Stimulated activated CD8-positive, alpha-beta memory T cell treated with anti-CD3 and anti-CD28 coated beads, Interleukin-2, amount 100 ng/mL, for 1 hour (primary cell): ENCODE measurements at places on chromosomes 11 and 22.
A peak's percentile ranks its signal among the peaks of the same experiment; 100 is the strongest.

- no peak for DNase-seq
Measured at GRCh38 chr22:31019191-31019930, 50.3 kb downstream of the TUG1 start.

DNA sequence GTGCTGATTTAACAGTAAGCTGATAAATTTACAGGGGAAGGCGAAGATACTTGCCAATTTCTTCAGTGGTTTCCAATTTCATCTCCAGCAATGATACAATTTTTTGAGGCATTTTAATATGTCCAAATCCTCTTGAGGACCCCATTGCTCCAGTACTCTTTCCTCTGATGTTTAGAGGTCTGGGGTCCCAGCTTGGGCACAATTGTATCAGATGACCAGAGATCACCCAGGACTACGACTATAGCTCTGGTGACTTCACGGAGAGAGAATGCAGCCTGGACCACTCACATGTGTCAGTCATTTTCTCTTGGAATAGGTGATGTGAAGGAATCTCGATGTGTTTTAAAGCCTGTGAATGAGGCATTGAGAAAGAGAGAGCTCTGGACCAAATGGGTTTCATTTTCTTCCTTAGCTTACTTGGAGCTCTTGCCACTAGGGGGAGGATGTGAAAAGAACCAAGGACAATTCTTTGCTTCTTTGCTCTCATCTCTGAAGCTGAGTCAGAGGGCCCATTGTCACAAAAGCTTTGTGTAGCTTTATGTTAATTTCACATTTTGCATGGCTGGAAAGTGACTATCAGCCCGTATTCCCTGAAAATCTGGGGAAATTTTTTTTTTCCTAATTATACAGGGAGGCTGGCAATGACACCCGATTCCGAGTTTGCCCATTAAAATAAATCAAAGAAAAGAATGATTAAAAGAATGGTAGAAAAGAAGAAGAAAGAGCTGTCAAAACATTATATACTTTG lies 6.7 kb upstream of the CCDC90B start:
- no peak for DNase-seq

DNA sequence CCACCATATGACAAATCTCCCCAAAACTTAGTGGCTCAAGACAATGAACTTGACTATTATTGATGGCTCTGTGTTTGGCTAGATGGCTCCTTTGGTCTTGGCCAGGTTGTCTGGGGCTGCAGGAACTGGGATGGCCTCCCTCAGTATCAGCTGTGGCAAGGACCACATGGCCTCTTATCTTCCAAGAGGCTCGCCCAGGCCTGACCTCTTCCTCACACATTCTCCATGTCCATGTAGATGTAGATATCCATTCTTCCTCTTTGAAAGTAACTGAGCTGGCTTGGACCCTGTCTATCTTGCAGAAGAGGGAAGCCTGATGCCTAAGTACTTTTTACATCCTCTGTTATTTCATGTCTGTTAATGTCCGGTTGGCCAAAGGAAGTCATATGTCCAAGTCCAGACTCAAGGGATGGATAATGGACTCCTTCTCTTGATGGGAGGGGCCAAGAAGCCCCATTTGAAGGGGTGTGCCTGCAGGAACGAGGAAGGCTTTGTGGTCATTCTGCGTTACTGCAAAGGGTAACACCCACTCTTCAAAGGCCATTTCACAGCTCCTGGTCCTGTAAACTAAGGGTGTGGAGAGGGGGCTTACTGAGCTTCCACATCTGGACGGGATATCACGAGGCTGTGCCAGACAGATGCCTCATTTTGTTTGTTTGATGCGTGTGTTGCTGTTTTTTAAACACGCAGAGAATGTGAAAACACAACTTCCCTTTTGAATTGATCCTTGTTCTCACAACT lies 87.1 kb downstream of the GRIK4 start:
- DNase-seq: no peak

GRCh38 chr11:107731941-107732688 lies 20.3 kb upstream of the SLN start:
- no peak for DNase-seq

DNA sequence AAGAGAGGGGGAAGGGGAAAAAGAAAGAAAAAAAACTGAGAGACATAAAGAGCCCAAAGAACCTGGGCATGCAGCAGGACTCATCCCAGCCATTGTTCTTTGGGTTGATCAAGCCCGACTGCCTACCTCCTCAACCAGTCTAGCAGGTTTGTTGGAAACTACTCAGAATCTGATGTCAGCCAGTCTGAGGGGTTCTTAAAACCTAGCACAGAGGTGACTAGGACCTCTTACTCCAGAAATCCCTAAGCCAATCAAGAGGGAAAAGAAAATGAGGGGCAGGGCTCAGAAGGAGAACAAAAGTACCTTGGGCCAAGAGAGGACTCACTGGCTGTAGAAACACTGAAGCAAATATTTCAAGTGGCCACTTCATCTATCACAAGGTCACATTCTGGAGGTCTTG lies 228.0 kb downstream of the AASDHPPT start:
- no peak for DNase-seq

DNA sequence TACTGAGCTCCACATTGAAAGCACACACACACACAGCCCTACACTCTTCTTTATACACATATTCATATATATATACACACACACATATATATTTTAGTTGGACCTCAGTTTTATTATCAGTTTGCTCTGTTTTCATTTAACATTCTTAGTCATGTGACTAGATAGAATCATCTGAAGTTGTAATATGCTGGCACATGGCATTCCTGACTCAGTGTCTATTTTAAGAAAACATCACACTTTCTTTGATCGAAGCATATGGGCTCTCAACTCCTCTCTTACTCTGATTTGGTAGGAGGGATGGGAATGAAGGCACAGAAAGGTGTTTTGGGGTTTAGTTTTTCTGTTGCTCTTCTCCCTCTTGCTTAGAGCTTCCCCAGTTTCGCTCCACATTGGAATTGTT lies 24.8 kb downstream of the AMOTL1 start:
- no peak for DNase-seq

DNA sequence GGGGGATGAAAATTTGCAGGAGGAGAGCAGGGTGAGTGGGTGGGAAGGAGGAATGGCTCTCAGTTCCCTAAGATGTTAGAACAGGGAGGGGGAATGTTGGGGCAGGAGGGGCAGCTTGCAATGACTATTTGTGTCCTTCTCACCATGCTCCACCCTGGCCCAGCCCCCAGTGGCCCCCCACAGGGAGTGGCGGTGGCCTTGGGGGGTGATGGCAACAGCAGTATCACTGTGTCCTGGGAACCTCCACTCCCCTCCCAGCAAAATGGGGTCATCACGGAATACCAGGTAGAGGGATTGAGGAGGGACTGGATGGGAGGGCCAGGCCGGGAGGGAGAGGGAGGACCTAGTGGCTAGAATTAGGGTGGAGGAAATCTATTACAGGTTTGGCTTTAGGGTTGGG lies 10.2 kb downstream of the ROBO3 start:
- no peak for DNase-seq

DNA sequence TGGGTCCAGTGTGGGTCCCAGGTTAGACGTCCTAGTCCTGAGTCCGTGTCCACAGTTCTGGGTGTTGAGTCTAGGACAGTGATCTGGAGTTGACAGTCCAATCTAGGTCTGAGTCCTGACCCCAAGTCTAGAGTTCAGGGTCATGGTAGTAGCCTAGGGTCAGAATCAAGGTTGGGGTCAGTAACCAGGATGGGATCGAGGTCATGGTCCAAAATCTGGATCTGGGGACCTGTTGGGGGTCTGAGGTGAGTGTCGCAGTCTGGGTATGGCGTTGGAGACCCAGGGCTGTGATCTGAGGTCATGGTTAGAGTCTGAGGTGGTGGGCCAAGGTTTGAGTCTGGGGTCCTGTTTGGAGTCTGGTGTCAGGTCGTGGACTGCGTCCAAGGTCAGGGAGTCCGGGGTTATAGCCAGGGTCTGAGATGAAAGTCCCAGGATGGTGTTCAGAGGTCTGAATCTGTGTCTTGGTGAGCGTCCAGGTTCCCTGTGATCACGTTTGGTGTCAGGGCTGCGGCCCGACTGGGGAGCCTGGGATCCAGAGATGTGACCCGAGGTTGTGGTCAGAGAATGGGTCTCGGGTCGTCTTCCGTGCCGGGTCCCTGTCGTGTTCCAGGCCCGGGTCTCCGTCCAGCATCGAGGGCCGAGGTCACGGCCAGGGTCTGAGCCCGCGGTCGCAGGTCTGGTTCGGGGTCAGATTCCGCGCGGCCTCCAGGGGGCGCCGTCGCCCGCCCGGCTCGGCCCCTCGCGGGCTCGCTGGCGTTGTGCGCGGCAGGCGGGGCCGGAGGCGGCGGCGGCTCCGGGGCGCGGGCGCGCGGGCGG lies 432 bp upstream of the GRK2 start:
- DNase-seq: no peak

- DNase-seq: no peak
Measured at GRCh38 chr11:117199053-117199915, at the start of gene TAGLN. Gene TAGLN, plus strand, starts transcription at chr11:117199370. Its CDS starts 3,644 bp downstream, at chr11:117203014.

DNA sequence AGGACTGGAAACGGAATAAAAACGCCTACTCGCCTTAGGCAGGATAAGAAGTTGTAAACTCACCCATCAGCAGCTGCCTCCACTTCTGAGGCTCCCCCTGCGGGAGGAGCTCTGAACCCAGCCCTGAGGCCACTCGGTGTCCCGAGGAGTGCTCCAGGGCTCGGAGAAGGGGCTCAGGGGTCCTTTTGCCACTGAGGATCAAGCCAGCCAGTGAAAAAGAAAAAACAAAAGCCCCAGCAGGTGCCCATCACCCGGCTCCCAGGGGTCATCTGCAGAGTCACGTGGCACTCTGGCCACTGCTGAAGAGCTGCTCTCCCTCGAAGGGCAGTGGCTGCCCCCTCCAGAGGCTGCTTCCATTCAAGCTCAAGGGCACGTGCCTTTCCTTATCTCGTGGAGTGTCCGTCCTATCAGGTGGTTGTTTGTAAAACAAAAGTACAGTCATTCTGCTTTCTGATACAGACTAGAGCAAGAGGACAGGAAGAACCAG lies 29.0 kb downstream of the NUP50 start:
- no peak for DNase-seq

DNA sequence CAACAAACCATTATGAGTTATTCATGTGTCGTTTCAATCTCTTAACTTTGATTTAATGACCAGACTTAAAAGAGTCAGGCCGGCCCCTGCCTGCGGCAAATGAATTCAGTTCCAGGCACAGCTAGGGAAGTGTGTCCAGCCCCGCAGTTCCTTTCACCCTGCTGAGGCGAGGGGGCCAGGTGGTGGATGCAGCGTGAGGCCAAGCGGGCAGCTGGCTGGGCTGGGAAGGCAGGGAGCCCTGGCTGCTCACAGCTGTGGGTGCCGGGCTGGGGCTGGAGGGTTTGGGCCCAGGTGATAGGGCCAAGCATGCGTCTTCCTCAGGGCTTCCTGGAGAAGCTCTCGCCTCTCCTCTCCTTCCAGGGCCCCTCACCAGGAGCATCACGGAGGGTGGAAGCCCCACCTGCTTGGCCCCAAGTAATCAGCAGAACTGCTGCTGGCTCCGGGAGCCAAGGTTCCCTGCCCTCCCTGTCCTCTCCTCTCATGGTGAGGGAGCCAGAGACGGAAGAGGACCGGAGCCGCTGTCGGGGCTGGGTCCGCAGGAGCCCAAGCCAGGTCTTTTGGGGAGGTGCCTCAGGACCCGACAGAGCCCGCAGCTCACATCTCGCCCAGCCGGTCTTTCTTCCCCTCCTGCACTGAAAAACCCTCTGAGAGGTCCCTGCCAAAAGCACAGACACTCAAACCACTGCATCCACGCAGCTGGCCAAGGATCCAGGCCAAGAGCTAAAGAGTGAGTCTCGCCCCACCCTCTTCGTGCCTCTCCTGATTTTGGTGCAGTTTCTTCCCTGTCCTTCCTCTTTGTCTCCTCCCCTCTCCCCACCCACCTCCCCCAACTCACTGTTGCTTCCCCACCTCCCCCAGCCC lies 97.0 kb downstream of the ST3GAL4 start:
- no peak for DNase-seq

- peak; percentile 43 for DNase-seq
Measured at GRCh38 chr22:49724893-49725489, 102.7 kb downstream of the BRD1 start.

- DNase-seq: no peak
Measured at GRCh38 chr11:16767957-16768356, 29.5 kb downstream of the C11orf58 start.

DNA sequence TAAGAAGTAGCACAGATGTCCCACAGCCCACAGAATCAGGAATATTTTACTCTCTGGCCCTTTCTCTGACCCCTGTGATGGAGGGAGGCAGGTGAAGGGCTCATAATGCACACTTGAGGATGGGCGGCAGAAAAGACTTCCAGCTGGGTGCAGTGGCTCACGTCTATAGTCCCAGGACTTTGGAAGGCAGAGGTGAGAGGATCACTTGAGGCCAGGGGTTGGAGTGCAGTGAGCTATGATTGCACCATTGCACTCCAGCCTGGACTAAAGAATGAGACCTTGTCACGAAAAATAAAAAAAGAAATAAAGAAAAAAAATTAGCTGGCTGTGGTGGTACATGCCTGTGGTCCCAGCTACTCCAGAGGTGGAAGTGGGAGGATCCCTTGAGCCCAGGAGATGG lies 13.5 kb upstream of the CRYBB3 start:
- DNase-seq: no peak
